ENCODE measurements at places on chromosomes 13 and 19. TPM values are rescaled to one million over a fixed set of nuclear protein-coding genes. Genes with fewer than 3 reads are reported as not detected.

- no peak for DNase-seq
These were observed 36.6 kb downstream of the KLF2 start for GRCh38 chr19:16361254-16361653.

Gene KLK10
- 0.33 TPM for polyA plus RNA-seq

DNA sequence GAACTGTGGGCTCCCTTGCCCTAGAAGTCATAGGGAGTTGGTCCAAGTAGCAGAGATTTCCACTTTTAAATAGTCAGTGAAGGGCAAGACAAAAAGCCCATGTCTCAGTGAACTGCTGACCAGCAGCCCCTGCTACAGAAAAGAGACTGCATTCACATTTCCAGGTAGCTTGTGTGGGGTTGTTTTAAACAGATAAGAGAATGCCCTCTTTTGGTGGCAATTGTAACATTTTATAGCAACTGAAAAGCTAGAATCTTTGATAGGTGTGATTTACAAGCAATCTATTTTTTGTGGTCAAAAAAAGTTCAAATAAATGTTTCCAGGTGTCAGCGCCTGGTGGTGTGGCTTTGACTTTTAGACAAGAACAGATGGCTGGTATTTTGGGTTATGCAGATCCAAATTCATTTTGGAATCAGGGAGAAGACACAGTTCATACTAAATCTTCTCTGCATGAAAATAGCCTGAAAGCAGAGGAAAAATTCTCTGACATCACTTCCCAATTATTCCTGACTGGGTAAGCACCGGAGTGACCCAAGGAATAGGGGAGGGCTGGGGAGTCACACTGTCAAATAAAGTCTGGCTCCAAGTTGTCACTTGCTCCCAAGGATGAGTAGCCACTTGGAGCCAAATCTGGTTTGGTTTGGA is 26.2 kb upstream of the GPR12 start:
- DNase-seq: no peak

GRCh38 chr19:43674183-43674582 is 4.2 kb upstream of the PLAUR start:
- DNase-seq: no peak

- no peak for DNase-seq
These were observed 94.2 kb downstream of the ZDHHC20 start for GRCh38 chr13:21364916-21365315.

Gene RGS9BP
- polyA plus RNA-seq: 1.0 TPM

GRCh38 chr19:41998246-41999020 is 4.4 kb upstream of the ATP1A3 start:
- no peak for DNase-seq

GRCh38 chr13:95378603-95379002 is 77.4 kb upstream of the ABCC4 start:
- DNase-seq: no peak

Gene NLRP4
- polyA plus RNA-seq: not detected

Gene SIGLEC12
- polyA plus RNA-seq: 0.37 TPM

- no peak for DNase-seq
These were observed 30.3 kb downstream of the USPL1 start for GRCh38 chr13:30647824-30648521.

Gene SBK2
- not detected for polyA plus RNA-seq

- no peak for DNase-seq
These were observed 11.1 kb downstream of the FTL start for GRCh38 chr19:48975947-48976847.

GRCh38 chr19:55563261-55563690 is 17.4 kb downstream of the ZNF579 start:
- no peak for DNase-seq

DNA sequence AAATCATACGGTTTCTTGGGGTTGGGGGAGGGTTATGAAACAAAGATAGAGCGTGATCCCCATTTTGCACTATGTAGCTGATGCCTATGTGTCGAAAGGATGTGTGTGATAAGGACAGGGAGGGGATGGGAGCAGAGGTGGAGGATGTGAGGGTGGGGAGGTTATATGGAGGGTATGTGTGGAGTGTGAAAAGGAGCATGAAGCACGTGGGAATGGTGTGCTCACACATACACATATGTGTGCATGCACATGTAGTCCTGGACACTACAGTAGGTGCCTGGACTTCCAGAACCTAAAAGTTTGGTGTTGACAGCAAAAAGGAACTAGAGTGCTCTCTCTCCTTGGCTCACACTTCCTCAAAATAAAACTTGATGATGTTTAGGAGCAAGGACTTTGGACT is 25.4 kb downstream of the STOML3 start:
- no peak for DNase-seq
